ENCODE measurements at places on chromosomes 12 and 14.

- no peak for DNase-seq
These were observed 32.9 kb upstream of the HSP90B1 start for GRCh38 chr12:103897316-103897715.

DNA sequence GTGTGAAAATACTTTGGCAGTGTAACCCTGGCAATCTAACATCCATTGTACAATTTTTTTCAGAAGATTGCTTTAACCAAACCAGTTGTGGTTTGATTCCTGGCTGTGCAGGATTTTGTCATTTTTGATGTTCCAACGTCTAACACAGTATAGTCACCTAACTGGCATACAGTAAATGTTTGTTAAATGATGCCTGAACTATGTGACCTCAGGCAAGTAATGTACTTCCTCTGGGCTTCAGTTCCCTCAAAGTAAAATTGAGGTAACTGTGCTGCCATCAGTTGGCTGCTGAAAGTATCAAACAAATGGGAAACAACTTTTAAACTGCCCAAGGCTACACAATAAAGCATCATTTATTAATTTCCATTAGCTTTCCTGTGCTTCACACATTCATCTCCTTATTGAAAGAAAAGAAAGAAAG lies 4.3 kb downstream of the TM7SF3 start:
- DNase-seq = no peak

- no peak for DNase-seq
These were observed 32.3 kb upstream of the EIF5 start for GRCh38 chr14:103301512-103302354.

GRCh38 chr14:64061706-64062105 lies 208.9 kb downstream of the SYNE2 start:
- no peak for DNase-seq

- DNase-seq = no peak
These were observed at the start of gene TAS2R7 for GRCh38 chr12:10802587-10802986. TAS2R7 (minus strand) TSS chr12:10802627; CDS start chr12:10802570, 57 bp downstream.

DNA sequence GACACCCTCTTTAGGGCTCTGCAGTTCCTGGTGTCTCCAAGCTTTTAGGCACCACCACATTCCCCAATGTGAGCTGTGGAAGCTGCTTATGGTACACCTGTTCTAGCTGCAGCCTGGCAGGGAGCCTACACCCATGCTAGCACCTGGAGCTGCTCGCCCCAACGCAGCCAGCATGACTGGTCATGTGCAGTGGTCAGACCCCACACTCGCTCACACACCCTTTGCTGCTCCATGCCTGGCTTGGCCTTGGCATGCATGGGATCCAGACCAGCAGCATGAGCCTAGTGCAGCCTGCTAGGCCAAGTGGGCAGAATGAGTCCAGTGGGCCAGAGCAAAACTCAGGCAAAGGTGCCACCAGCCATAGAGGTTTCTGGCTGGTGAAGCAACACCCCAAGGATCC lies 86.4 kb upstream of the OSBPL8 start:
- DNase-seq = no peak

- no peak for DNase-seq
These were observed 813.1 kb upstream of the NOVA1 start for GRCh38 chr14:27410981-27411380.

GRCh38 chr14:94925416-94926173 lies 155.7 kb upstream of the GSC start:
- DNase-seq = no peak

DNA sequence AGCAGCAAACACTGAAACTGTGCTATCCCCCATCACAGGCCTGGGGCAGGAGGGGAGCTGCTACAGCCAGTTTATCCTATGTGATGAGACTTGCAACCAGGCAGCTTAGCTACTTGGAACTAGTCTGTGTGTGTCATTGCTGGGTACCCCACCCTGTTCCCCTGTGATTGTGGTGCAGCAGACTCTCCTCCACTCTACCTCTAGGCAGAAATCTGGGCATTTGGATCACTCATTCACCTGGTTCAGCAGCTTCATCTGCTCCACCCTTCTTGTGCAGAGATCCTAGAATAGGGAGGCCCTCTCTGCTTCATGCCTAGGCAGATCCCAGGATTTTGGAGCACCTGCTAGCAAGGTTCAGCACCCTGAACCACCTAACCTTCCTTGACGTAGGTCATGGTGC lies 8.8 kb downstream of the TAS2R13 start:
- no peak for DNase-seq

DNA sequence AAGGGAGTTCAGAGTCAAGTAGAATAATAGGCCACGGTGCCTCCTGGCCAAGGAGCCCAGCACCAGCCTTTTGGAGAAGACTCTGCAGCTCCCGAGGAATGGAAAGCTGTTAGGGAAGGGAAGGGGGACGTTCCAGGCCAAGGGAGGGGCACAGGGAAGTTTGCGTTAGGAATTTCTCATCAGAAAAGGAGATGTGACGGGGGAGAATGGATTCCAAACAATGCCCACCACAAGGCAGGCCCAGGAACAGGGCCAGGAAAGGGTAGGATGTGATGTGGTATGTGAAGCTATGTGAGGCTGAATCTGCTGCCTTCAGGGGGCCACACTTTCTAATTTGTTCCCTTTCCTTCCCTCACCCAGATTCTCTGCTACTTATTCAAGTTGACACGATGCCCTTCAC lies 46.0 kb downstream of the DGLUCY start:
- DNase-seq = no peak

DNA sequence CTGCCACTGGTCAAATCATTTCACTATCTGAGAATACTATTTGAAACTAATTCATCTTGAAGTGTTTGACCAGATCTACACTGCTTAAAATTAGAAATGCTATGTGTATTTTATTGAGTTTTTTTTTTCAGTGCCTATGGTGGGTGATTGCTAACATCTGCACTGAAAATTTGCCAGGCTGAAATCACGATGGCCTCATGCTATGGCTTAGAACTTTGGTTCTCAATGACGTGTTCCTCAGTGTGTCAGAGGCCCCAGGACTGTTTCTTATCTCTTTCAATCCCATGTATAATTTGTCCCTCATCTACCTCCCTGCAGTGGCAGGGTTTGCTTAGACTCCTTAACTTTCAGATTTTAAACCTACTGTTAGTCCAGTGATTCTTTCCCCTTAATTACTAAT lies 36.2 kb upstream of the NKX2-8 start:
- DNase-seq = no peak

GRCh38 chr14:23916446-23916845 lies 37.1 kb upstream of the DHRS4 start:
- no peak for DNase-seq

DNA sequence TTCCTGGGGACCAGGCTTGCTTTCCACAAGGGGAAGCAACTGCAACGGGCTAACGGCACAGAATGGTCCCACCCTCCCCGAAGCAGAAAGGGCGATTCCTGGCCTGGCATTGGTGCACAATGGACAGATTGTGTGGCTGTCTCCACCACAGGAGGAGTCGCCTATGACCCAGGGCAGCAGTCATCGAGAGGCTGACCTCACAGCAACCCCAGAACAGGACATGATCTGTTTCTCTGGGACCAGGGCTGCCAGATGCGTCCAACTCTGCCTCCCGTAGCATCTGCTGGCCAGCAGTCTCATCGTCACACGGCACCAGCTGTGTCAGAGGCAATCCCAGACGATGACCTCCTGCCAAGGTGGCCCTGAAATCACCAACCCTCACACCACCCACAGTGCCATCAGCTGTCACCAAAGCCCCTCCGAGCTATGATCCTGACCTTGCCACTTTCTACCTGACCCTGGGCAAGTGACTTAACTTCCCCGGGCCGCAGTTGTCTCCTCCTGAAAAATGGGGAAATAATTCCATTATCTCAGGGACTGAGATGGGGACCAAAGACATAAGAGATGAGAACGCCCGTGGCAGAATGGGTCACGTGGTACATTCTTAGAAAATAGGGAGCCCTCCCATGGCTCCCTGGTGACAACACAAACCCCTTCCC lies 86.7 kb downstream of the CHGA start:
- DNase-seq = no peak

- DNase-seq = no peak
These were observed 92.4 kb downstream of the EML1 start for GRCh38 chr14:99885649-99885958.

DNA sequence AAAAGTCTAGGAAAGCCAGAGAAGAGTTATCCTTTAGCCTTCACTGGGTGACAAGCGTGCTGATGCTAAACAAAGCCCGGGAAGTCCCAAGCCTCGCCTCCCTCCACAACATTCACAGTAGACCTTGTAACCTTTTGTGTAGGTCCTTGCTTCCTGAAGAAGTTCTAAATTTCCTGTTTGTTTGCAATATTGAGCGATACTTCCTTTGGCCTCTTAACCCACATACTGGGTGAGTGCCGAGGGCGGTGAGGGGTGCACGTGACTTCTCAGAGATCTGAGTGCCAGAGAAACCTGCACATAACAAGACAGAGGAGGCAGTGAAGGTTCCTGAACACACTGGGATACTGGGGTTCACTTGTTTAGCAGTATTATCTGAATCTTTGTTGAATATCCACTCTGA lies 134.3 kb downstream of the PLXNC1 start:
- DNase-seq = no peak

GRCh38 chr12:52644078-52644415 lies 8.0 kb downstream of the KRT2 start:
- DNase-seq = no peak

DNA sequence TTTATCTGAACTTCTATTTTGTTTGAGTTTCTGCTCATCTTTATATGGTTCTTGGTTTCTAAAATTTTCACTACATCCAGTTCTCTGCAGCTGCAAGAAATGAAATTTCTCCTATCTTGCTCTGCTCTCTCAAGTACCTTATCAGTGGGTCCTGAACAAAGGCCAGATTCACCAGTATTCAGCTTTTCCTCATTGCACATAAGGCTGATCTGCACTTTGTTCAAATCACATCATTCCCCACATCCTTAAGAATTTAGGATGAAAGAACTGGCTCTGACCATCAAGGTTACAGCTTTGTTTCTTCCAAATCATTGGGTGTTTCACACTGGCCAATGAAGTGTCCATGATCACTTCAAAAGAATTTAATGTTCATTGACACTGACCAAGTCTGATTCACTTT lies 211.4 kb downstream of the GRIN2B start:
- DNase-seq = no peak

DNA sequence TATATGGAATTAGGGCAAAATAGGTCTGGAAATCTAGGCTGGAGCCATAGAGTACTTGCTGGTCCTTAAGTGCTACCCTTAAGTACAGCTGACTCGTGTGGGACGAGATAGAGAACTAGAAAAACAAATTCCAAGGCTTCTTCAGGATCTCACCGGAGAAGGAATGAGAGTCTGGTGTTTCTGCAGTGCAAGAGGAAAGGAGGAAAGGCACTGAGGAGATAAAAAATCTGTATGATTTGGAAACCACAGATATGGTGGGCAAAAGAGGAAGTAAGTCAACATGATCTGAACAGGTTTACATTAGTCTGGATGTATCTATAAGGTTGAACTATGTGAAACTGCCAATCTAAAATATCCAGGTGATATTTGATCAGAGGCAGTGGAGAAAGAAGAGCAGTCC lies 134.4 kb upstream of the SOX5 start:
- no peak for DNase-seq

- no peak for DNase-seq
These were observed 693.4 kb downstream of the VRK1 start for GRCh38 chr14:97490521-97491070.

DNA sequence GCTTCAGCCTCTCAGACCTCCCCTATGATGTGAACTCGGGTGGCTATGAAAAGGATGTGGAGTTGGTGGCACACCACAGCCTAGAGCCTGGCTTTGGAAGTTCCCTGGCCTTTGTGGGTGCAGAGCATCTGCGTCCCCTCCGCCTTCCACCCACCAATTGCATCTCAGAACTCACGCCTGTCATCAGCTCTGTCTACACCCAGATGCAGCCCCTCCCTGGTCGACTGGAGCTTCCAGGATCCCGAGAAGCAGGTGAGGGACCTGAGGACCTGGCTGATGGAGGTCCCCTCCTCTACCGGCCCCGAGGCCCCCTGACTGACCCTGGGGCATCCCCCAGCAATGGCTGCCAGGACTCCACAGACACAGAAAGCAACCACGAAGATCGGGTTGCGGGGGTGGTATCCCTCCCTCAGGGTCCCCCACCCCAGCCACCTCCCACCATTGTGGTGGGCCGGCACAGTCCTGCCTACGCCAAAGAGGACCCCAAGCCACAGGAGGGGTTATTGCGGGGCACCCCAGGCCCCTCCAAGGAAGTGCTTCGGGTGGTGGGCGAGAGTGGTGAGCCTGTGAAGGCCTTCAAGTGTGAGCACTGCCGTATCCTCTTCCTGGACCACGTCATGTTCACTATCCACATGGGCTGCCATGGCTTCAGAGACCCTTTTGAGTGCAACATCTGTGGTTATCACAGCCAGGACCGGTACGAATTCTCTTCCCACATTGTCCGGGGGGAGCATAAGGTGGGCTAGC lies 7.0 kb upstream of the RPS26 start:
- DNase-seq = no peak

DNA sequence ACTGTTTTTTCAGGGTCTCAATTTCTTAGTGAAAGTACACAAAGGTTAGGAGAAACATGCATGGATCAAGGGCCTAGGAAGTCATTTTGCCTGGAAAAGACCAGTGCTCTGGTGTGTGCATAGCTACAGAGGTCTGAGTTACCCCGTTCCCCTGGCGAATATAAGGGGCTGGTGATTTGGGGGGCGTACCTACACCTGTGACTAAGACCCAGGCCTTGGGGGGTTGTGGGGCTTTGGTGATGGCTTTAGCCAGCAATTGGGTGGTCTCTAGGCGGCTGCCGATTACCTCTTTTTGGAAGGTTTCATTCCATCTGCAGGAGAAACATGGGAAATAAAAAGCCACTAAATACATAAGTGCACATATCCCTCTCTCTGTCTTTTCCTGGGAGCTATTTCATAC lies 1.1 kb downstream of the SDR39U1 start:
- DNase-seq = no peak

- DNase-seq = no peak
These were observed 5.3 kb downstream of the DNAI7 start for GRCh38 chr12:25189656-25190055.

GRCh38 chr14:29301571-29301970 lies 535.0 kb downstream of the FOXG1 start:
- DNase-seq = no peak

GRCh38 chr14:60014402-60014801 lies 77.3 kb upstream of the PCNX4 start:
- no peak for DNase-seq

- DNase-seq = no peak
These were observed 40.9 kb downstream of the TRIP11 start for GRCh38 chr14:91998667-91999570.

DNA sequence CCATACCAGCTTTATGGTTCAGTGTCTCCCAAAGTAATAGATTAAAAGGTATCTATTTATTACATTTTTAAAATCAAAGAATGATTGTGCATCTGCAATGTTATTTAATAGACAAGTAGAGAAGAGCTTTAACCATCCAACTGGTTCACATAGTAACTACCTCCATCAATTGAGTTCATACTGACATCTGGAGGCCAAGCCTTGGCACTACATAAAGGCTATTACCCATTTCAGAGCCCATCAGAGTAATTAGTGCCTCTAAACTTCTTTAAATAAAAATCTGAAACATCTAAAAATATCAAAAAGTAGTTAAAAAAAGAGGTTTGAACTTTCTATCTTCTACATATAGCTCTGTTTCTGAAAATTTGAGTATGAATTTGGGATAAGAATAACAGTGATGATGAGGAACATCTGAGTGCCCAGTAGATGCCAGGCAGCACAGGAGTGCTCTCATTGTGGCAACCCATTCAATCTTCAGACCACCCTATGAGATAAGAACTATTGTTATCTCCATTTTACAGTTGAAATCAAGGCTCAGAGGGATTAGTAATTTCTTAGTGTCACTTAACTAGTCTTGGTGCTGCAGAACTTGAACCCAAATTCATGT lies 132.9 kb upstream of the DAAM1 start:
- peak; percentile 16 for DNase-seq

Measured in stimulated activated CD4-positive, alpha-beta T cell treated with anti-CD3 and anti-CD28 coated beads, Interleukin-2, amount 100 ng/mL, for 4 hours (primary cell).